ENCODE measurements at places on chromosomes 1 and 21.

DNA sequence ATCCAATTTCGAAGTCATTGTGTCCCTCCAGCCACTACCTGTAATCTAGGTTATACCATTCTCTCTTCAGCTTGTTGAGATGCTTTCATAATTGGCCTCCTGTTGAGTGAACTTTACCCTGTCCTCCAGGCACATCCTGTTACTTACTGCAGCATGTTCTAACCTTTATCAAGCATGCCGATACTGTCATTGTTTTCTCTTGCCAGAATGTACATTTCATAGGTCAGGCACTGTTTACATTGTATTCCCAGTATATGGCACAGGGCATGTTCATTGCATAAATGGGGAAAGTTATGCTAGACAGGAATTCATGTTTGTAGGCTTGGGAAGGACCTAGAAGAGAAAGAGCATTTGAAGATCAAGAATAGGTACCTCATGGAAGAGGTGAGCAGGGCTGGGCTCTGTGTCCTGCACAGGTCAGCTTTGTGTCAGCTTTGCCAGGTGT lies 10.2 kb downstream of the CXADR start:
- no peak for DNase-seq

DNA sequence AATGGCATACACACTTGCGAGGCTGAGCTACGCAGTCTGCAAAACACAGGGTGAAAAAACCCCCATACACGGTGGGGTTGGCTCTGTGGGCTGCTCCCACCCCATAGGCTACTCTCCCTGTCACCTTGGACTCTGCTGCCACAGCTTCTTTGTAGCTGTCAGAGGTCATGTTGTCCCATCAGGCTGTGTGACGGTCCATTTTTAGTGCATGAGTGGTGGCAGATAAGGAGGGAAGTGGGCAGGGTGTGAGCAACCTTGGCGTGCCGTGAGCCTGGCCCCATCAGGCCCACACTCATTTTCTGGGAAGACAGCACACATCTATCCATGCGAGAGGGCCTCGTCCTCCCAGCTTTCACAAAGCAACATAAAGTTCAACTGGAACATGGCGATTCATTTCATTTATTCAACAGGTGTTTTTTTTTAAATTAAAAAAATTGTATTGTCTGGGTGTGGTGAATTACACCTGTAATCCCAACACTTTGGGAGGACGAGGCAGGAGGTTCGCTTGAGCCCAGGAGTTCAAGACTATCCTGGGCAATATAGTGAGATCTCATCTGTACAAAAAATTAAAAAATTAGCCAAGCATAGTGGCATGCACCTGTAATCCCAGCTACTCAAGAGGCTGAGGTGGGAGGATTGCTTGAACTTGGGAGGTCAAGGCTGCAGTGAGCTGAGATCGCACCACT lies 9.5 kb downstream of the GPR137B start:
- no peak for DNase-seq

DNA sequence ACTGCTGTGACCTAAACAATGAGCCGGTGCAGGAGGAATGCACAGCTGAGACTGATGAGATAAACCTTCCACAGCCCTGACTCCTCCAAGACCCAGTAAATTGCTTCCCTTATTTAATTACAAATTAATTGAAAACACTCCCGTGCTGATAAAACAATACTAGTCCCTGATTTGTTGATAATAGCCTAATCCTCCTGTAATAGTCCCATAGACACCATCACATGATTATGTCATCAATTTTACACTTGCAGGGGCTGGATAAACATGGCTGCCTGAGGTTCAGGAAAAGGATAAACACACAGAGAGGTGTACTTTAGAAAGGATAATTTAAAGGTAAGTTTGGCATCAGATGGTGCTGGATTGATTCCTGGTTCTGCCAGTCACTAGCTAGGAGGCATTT lies 84.6 kb upstream of the SPAG17 start:
- DNase-seq, result no peak

DNA sequence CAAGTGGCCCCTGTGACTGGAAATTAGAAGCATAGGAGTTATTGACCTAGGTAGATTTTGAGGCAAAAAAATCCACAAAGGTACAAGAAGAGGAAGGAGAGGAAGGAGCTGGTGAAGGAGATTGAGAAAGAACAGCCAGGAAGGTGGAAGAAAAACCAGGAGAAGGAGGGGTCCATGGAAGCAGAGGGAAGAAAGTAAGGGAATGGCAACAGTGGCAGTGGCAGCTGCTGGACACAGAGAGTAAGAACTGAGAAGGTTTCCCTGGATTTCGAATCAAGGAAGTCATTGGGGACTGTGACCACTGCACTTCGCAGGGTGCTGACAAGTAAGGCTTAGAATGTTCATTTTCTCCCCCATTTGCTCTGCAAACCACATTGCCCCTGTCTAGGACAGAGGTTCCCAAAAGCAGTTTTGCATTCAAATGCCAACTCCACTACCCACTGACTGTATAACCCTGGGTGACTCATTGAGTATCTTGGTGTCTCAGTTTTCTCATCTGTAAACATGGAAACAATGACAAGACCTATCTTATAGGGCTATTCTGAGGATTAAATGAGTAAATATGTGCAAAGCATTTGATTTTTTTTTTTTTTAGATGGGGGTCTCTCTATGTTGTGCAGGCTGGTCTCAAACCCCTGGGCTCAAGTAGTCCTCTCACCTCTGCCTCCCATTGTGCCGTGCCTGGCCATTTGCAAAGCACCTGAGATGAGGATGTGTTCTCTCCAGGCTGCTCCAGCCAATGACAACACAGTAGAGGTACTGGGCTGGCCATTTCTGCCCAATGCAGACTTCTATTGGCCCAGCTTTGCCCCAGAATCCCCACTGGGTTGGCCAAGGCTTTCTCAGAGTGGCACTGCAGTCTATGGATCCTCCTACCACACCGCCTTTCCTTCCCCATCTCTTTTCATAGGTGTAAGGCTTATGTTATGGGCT lies 9.3 kb upstream of the CAPN2 start:
- no peak for DNase-seq

DNA sequence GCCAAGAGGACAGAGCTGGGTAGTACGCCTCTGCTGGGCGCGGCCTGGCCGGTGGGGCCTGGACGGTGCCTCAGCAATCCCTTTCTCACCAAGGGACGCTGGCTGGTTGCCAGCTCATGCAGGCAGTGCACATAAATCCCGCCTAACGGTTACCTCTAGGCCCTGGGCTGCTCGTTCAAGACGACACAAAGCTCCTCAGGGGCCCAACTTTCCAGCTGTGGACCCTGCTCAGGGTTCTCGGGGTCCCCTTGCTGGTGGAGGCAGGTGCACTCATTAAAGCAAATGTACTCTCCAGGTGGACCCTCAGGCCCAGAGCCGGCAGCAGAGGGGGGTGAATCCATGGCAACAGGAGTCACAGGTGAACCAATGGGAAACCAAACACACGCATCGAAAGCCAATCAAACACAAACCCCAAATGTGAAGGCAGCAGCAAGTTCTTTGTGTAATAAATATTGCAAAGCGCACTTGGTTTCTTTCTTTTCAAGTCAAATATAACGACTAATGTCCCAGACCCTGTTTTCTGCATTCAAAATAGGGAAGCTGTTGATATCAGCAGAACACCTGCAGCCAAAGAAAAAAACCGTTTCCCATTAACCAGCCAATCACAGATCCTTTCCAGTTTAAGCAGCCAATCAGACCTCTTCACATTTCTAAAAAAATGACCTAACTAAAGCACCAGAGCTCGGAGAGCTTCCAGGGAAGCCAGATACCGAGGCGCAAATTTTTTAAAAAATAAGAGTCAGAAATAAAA lies 26.1 kb upstream of the CLSTN1 start:
- DNase-seq, result no peak

GRCh38 chr1:24094554-24094953 lies 17.4 kb downstream of the MYOM3 start:
- DNase-seq, result no peak

DNA sequence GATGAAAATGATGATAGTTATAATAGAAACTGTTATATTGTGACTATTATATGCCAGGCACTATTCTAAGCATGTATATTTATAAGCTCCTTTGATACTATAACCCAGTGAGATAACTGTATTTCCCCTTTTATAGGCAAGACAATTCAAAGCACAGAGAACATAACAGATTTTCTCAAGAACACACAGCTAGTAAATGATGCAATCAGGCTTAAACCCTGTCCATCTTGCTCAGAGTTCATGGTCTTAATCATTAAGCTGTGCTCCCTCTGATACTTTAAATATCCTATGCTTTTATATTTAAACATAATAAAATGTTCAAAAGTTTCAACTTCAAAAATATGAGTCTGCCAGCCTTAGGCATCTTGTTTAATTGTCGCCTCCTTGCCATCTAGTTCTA lies 88.6 kb downstream of the PHTF1 start:
- DNase-seq, result no peak

DNA sequence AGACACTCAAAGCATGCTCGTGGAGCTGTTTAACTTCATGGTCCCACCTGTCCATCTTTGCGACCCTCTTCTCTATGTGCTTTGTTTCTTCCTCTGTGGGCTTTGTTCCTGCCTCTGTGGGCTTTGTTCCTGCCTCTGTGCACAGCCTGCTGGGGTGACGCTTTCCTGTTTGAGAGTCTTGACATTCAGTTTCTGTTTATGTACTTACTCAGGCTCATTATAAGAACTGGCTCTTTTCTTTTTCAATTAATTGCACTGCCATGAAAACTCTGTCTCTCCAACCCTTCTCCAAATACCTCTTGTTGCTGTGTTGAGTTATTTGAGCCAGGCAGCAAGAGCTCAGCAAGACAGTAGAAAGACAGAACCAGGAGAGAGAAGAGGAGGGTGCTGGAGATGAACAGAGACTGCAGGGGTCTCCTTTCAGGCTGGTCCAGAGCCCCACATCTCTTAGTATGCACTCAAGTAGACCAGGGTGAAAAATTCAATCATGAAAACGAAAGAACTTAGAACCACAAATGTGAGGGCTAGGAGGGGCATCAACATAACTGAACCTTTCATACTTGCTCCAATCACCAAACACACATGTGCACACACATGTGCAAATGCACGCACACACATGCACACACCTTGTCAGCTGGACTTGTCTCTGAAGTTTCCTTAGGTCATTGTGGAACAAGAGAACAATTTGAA lies 88.3 kb upstream of the SGIP1 start:
- no peak for DNase-seq

DNA sequence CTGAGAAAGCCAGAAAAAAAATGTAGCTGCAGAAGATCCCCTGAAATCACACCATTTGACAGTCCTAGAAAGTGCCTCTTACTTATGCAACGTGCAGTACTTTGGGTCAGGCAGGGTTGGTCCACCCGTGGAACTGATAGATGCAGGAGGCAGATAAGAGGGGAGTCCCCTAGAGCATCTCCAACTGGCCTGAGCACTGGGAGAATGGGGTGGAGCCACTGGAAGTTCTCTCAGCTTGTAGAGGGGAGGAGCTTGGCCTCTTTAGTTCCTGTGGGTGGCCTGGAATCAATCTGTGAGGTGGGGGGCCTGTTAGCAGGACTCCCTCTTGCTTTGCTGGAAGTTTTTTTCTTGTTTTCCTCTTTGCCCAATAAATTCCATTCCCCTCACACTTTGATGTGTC lies 335.7 kb upstream of the NCAM2 start:
- DNase-seq, result no peak

DNA sequence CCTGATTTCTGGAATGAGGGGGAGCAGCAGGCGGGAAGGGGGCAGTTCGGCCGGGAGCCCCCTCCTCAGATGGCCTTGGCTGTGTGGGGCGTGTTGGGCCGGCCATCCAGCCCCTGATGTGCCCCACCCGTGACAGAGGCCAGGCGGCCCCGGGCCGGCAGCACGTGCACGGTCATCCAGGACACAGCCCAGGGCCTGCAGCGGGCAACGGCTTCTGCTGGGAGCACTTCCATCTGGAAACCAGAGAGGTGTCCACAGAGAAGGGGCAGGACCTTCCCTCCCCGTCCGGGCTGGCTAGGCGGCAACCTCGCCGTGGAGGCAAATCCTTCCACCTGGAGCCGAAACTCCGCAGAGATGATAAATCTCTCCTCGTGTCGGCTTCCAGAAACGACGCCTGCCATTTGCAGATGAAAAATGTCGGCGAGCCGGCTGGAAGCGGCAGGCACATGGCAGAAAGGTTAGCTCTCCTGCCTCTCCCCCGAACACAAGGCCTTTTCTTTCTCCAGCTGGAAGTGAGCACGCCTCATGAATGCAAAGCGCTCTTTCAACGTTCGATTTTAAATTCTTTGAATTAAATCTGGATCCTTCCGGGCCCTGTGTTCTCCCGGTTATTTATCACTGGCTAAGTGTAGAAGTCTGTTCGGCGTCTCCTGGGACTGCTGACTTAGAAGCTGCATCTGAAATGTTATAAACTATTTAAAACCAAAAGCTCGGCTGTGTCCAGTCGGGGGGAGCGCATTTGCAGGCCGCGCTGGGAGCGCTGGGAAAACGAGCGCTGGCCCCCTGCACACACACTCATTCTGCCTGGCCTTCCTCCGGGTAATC lies 9.4 kb upstream of the ACTRT2 start:
- DNase-seq, result no peak

- DNase-seq, result no peak
Observed at GRCh38 chr1:181135815-181136737, 47.6 kb downstream of the IER5 start.

All from SK-N-MC (cell line).